Cortex of kidney (tissue), 1 donor: ENCODE measurements at places on chromosomes 1 and 21.

- no peak for DNase-seq
Measured at GRCh38 chr1:160855181-160855981, 7.3 kb downstream of the CD244 start.

DNA sequence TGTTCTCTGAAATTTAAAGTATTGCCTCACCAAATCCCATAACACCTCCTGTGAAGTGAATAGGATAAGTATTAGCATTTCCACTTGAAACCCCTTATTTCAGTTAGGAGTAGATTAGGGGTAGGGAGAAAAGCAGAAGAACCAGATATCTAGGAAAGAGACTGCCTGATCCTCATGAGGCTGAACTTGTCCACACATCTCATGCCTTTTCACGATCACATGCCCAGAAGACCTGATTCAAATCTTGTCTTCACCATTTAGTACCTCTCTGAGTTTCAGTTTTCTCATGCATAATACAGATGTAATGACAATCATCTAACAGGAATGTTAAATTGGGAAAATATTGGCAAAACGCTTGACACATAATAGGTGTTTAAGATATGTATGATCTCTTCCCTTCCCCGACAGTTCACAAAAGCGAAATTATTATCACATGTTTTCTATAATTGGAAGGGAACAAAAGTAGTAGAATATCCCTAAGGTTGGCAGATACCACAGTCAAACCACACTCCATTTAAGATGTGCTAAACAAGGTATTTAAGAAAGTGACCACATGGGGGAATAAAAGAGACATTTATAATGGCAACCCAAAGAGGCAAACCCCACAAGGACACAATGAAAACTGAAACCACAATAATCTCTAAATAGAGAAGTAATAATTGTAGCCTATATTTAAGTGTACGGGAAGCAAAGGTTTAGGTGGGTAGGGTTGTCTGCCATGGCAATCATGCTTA is 25.2 kb downstream of the GFI1 start:
- DNase-seq: no peak

DNA sequence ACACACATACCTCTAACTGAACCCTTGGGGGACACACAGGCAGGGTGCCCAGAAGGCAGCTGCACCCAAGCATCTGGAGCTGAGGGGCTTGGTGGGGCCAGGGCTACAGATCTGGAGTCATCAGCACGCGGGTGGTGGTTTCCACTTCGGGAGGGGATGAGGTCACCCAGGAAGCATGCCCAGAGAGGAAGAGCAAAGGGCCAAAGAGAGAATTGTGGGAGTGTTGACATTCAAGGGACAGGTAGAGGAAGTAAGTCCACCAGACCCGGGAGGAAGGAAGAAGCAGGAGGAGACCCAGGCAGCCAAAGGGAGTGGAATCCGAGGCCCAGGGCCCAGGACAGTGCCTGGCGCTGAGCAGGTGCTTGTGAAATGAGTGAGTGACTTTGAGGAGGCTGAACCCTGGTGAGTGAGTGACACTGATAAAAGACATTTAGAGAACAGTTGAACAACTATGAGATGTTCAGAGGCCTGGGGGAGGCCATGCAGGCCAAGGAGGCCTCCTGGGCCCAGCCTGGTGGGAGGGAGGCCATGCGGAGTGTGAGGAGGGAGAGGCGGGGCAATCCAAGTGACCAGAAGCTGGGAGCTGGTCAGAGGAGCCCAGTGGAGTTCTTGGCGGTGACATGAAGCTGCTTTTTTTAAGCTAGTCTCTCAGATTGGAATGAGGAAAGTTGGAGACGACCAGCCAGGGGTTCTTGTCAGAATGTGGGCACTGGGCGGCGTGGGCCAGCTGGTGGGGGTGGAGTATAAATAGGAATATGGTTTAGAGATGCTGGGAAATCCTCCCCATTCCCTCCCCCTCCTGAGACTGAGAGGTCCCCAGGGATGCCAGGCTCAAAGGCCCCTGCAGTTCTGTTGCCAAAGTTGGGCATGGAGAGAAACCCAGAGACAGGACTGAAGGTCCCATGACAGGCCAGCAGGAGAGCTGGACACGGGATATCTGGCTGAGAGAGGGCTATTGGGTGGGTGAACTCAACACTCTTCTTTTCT is 7.9 kb downstream of the CDK18 start:
- no peak for DNase-seq

- no peak for DNase-seq
Measured at GRCh38 chr1:8899046-8899445, 20.6 kb upstream of the ENO1 start.

GRCh38 chr1:232880354-232880753 is 70.1 kb upstream of the NTPCR start:
- DNase-seq: no peak

DNA sequence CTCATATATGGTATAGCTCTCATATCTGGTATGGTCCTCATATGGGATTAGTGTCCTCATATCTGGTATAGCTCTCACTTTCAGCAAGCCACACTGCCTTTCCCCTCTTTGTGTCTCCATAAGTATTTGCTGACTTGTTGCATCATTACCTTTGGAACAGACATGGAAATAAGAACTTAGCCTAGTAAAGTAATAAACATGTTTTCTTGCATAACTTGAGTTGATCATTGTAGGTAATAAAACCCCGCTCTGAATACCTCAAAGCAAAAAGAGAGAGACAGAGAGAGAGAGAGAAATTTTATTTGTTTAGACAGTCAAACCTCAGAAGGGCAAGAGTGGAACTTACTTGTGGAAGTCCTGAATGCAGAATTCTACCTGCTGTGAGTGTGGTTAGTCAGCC is 170.3 kb downstream of the GREM2 start:
- DNase-seq: no peak
